ENCODE measurements at places on chromosomes 2 and 18.

GRCh38 chr2:236819275-236820002 is 249.8 kb downstream of the ACKR3 start:
- no peak for DNase-seq

GRCh38 chr2:40450796-40451430 is 977 bp downstream of the SLC8A1 start:
- DNase-seq, result peak; percentile 69

- DNase-seq, result peak; percentile 65
These were observed 994 bp upstream of the DTNA start for GRCh38 chr18:34709104-34709503.

DNA sequence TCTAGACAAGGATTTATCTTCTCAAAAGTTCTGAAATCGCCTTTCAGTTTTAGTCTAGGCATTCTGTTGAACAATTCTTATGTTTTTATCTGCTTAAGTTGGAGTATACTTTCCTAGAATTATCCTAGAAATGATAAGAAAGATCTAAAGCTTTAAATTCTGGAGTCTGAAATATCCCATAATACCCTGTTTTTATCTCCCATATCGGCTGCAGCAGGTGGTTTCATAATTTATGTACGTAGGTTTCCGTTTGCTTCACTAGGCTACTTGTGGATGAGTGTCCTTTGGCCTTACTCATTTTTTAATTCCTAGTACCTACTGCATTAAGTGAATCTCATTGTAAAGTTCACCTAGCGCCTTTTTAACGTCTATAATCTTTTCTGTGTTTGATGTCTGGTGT is 58.5 kb upstream of the MGAT5 start:
- DNase-seq, result no peak

GRCh38 chr2:29375843-29376242 is 260.6 kb downstream of the CLIP4 start:
- DNase-seq, result no peak

DNA sequence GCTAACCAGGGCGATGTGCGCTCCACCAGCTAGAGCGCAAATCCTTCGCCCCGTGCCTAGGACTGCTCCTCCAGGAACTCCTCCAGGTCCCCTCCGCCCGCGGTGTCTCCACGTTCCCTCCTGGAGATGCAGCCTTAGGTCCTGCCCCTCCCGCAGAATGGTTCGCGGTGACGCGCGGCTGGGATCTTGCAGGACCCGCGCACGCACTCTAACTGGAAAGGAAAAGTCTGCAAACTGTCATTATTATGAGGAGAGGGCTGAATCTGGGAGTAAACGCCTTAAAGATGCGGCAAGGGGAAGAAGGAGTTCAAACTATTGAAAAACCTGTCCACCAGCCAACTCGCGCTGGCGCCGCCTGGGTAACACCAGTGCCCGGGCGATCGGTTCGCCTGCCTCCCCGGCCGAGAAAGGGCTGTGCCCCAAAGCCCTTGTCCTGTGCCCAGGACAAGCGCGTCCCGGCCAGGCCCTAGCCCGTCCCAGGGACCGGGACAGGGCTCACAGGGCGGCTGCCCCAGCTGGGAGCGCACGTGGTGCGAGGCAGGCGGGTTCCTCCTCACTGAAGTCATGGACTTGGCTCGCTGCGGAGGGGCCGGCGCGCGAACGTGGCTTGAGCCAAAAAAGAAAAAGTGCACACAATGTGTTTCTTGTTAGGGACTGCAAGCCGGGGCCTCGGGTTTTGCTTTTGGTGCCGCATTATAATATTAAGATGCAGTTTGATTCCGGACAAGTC is 5.5 kb upstream of the ID2 start:
- peak; percentile 79 for DNase-seq

GRCh38 chr2:53527056-53527455 is 240.5 kb upstream of the CHAC2 start:
- DNase-seq, result no peak

DNA sequence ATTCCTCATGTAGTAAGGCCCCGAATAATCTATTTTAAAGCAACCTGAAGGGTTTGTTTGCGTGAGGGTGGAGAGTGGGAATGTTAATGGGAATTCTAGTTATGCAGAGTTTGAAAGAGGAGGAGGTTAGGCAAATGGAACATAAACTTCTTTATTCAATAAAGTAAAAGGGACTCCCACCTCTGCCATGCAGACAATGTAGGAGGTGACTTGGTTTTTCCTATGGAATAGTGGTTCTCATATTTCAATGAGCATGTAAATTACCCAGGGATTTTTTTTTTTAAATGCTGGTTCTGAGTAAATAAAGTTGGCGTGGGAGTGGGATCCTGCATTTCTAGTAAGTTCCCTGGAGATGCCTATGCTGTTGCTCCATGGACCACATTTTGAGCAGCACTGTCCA is 367.9 kb downstream of the THSD7B start:
- no peak for DNase-seq

DNA sequence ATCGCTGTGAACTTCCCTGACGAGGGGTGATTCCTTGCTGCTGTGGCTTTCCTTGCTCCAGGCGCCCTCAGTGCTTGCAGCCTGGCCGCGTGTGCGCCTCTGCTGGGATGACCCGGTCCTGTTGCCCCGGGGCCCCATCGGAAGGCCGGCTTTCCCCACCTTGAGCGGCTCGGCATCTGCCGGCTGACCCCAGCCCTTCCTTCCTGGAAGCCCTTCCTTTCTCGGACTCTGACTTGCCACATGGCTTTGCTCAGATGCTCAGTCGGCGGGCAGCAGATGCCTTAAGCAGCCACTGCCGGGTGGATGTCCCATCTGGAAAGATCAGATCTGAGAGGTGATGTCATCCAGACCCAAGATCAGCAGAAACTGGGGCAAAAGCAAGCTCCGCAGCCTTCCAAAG is 100.5 kb upstream of the ODC1 start:
- DNase-seq, result no peak

GRCh38 chr18:76996429-76996828 is 136.2 kb downstream of the MBP start:
- DNase-seq, result no peak

GRCh38 chr18:9825571-9826073 is 60.2 kb upstream of the TXNDC2 start:
- peak; percentile 97 for DNase-seq

GRCh38 chr2:145685383-145686050 is 1165.6 kb upstream of the ZEB2 start:
- DNase-seq, result no peak

DNA sequence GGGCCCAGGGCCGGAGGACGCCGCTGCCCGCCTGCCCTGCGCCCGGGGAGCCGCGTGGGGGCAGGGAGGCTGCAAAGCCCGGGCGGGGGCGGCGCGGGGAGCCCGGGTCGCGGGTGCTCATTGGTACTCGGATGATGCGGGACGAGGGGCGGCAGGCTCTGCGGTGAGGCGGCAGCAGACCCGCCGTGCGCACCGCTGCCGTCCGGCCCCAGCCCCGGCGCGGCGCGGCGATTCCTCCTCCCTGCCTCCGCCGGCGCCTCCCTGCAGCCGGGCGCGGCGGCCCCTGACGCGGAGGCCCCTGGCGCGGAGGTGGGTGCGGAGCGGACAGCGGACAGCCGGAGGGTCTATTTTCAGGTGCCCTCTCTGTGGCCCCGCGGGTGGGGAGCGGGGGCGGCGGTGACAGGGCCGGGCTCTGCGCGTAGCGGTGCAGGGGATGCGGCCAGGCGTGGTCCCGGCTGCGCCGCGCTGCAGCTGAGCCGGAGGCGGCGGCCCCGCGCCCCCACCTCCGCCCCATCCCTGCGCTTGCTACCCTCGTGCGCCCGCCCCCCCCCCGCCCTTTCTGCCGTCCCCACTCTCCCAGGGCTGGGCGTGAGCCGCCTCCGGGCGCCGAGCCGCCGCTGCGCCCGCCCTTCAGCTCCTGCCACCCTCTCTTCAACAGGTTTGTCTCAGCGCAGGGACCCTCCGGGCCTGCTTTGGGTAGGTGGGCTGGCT is 640 bp downstream of the SPTBN1 start:
- peak; percentile 4 for DNase-seq

DNA sequence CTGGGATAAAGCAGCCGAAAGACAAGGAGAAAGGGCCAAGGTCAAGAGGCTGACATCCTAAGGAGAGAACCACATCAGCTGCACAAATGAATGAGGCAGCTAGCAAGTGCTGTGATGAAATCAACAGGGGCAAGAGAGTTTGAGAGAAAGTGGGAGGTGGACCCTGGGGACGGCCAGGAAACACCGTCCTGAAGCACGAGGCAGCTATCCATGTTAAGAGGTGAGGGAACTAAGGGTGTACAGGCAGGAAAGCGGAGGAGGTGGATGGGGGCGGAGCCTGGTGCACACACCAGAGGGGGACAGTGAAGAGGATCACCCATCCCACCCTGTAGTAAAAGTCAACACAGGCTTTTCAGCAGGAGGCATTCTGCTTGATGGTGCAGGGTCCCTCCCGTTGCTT is 52.4 kb downstream of the HDLBP start:
- no peak for DNase-seq

DNA sequence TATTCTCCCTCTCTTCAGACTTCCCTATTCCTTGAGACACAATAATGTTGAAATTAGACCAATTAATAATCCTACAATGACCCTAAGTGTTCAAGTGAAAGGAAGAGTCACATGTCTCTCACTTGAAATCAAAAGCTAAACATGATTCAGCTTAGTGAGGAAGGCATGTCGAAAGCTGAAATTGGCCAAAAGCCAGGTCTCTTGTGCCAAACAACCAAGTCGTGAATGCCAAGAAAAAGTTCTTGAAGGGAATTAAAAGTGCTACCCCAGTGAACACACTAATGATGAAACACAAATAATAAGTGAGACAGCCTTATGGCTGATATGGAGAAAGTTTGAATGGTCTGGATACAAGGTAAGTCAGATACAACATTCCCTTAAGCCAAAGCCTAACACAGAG is 115.4 kb downstream of the PXDN start:
- DNase-seq, result no peak

- no peak for DNase-seq
These were observed 364.5 kb downstream of the IRS1 start for GRCh38 chr2:226435146-226435545.

DNA sequence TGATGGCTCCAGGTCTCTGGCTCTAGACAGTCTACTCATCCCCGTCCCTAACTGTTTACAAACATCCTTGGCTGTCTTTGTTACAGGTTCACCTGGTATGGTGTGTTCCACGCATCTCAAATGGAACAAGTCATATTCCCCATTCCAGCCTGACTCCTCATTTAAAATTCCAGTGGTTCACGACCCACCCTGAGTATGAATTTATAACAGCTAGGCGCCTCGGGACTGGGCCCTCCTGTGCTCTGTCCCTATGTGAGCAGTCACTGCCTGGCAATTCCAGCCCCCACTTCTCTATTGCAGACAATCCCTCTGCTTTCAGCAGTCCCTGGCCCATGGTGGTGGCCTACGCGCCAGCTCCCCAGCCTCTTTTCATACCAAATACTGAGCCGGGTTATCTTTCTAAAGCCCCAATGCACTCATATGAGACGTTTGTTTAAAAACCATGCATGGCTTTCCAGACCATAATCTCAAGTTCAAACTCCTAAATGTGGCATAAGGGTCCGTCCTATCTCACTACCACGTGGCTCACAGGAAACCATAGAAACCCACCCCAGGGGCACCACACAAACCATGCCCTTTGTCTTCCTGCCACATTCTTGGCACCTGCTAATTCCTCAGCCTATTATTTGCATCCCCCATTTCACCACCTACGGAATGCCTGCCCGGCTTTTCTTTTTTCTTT is 1.6 kb downstream of the SERPINB8 start:
- DNase-seq, result peak; percentile 25

All from suppressor macrophage (primary cell).